ENCODE measurements at places on chromosomes 1 and 21. TPM values are rescaled to one million over a fixed set of nuclear protein-coding genes. Genes with fewer than 3 reads are reported as not detected.

EVI5 gene
- total RNA-seq: 24.7 TPM

NR5A2 gene
- total RNA-seq: not detected

CELA3B gene
- not detected for total RNA-seq

- peaks cover 2% of the 10 kb centered on the region for H3K36me3 ChIP-seq
- peaks cover 5% of the 10 kb centered on the region for H3K27me3 ChIP-seq
- peak overlapping the region; percentile 96 for H3K4me3 ChIP-seq
- H3K27ac ChIP-seq: peak overlapping the region; percentile 95
- peak; percentile 22 for DNase-seq
Observed at GRCh38 chr1:24745711-24746413, 615 bp downstream of the CLIC4 start.

DNA sequence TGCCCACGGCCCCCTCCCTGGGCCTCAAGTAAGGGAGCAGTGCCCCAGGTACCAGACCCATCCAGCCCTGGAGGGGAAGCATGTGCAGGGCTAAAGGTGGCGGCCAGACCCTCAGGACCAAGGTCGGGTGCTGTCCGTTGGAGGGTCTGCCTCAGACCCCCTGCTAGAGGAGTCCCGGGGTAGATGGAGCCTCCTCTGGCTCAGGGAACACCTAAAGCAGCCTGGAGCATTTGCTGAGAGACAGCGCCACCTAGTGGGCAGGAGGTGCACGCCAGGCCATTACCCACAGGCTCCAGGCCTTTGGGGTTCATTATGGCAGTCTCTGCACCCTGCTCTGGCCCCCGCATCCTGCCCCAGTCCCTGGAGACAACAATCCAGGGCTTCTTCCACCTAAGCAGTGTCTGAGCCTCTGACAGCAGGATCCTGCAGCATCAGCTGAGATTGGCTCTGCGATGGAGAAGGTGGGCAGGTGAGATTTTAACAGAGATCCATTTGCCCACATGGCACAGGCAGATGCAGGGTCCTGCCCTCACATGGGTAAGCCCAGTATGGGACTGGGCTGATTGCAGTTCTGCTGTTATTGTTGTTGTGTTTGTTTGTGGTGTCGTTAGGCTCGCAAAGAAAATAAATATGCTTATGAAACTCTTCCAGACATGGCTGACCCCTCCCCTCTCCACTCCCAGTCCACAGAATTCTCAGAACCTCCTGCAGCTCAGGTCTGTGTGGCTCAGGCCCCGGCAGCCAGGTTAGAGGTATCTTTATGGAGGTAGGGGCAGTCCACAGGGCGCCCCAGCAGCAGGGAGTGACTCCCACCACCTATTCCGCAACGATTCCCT is 42.4 kb downstream of the CTNNBIP1 start:
- H3K4me3 ChIP-seq: no peak overlapping the region
- peak; percentile 90 for DNase-seq
- no peak overlapping the region for H3K27ac ChIP-seq
- H3K27me3 ChIP-seq: no peaks in the 10 kb centered on the region
- no peaks in the 10 kb centered on the region for H3K36me3 ChIP-seq

GRCh38 chr1:201069636-201070035 is 42.6 kb downstream of the CACNA1S start:
- H3K4me1 ChIP-seq: peaks cover 20% of the 10 kb centered on the region
- DNase-seq: no peak
- H3K4me3 ChIP-seq: no peak overlapping the region
- no peak overlapping the region for H3K27ac ChIP-seq

DNA sequence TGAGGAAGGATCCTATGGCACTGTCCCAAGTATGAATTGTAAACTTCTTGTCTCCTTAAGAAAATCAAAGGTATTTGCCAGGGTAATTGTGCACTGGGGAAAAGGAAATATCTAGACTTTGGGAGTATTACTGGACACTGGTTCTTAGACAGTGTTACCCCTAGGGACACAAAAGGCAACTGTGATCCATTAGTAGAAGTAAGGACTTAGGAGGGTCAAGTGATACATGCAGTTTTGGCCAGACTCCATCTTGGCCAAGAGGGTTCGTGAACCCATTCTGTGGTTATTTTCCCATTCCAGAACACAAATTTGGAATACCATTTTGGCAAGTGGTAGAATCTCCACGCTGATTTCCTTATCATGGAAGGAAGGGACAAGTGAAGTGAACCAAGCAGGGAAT is 98.1 kb downstream of the TM2D1 start:
- H3K27me3 ChIP-seq: no peaks in the 10 kb centered on the region
- no peak overlapping the region for H3K27ac ChIP-seq
- no peaks in the 10 kb centered on the region for H3K4me1 ChIP-seq
- no peak for DNase-seq
- no peak overlapping the region for H3K4me3 ChIP-seq

DNA sequence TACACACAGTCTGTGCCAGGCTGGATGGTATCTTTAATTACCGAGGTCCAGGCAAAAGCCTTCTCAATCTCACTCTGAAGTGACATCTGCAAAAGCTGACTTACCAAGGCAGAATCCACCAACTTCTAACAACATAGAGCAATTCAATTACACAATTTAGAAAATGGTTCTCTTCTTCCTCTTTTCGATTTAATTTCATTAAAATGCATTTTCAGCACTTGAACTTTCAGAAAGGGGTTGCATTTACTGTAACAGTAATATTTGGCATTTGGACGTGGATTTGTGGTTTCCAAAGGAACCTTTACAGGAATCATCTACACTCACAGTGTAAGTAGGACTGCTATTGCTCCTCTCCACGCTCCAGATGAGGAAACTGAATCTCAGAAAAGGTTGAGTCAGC is 53.3 kb downstream of the ERO1B start:
- no peak for DNase-seq
- no peaks in the 10 kb centered on the region for H3K4me1 ChIP-seq
- no peaks in the 10 kb centered on the region for H3K27me3 ChIP-seq
- H3K27ac ChIP-seq: no peak overlapping the region
- H3K36me3 ChIP-seq: no peaks in the 10 kb centered on the region

DNA sequence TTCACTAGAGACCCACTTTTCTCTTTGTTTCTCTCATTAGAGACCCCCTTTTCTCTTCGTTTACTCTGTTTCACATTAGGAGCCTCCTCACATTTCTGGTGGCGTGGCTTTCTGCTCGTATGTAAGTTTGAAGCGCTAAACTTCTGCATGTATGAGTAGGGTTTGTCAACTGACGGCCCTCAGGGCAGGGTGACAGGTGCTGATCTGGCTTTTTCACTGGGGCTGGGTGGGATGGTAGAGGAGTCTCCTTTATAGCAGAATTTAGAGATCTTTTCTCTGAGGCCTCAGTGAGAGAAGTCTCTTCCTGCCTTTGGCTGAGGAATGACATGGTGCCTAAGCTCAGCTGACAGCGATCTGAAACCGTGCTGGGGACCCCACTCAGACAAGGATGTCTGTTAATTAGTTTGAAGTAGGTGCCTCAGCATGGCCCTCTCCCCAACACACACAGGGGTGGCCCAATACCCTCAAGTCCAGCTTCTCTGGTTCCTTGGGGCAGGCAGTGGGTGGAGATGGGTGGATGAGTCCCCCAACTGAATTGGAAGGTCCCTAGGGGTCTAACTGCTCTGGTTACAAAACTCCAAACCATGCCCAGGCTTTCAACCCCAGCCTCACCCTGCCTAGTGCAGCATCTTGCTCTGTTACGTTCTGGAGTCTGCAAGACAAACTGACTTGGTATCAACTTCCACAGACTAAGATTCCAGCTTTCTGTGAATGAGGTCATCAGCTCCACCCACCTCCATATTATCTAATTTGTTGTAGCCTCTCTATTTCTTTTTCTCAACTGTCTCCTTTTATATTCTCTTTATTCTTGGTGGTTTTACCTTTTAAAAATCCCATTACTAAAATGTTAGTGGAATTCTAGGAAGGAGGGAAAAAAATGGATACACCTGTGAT is 3.2 kb downstream of the SLC1A7 start:
- H3K27ac ChIP-seq: no peak overlapping the region
- H3K27me3 ChIP-seq: no peaks in the 10 kb centered on the region
- no peak for DNase-seq
- H3K4me3 ChIP-seq: no peak overlapping the region
- peaks cover 3% of the 10 kb centered on the region for H3K36me3 ChIP-seq

DNA sequence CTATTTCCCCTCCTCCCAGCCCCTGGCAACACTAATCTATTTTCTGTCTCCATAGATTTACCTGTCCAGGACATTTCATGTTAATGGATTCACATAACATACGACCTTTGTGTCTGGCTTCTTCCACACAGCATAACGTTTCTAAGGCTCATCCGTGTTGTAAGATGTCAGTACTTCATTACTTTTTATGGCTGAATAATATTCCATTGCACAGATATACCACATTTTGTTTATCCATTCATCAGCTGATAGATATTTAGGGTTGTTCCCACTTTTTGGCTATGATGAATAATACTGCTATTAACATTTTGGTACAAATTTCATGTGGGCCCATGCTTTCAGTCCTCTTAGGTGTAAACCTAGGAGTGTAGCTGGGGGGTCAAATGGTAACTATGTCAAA is 38.2 kb downstream of the GLIS1 start:
- H3K4me1 ChIP-seq: no peaks in the 10 kb centered on the region
- no peak for DNase-seq
- H3K27me3 ChIP-seq: peaks cover 18% of the 10 kb centered on the region
- no peaks in the 10 kb centered on the region for H3K36me3 ChIP-seq

DNA sequence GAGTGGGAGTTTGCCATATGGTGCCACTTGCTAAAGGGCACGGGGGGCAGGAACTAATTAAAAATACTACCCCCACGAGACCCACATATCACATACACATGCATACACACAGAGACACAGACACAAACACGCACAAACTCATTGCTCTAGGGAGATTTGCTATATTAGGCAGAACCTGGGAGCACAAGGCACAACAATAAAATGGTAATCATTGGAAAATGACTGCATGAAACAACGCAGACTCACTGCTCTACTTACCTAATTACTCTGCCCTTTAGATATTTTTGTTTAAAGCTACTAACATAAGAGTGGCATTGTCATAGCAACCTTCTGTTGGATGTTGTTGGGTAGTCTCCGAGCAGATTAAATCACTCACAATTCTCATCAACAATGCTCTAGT is 20.3 kb upstream of the RGS4 start:
- H3K27me3 ChIP-seq: no peaks in the 10 kb centered on the region
- no peak overlapping the region for H3K27ac ChIP-seq

DNA sequence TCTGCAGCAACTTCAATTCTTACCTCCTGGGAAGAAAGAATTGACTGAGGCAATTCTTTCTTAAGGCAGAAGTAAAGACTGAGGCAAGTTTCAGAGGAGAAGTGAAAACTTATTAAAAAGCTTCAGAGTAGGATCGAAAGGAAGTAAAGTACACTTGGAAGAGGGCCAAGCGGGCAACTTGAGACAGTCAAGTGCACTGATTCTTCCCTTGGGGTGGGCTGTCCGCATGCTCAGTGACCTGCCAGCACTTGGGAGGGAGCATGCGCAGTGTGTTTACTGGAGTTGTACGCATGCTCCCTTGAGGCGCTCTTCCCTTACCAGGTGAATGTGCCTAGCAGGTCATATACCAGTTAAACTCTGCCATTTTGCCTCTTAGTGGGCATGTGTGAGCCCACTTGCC is 55.3 kb upstream of the NBPF3 start:
- H3K4me1 ChIP-seq: no peaks in the 10 kb centered on the region
- peaks cover 8% of the 10 kb centered on the region for H3K36me3 ChIP-seq
- no peak overlapping the region for H3K4me3 ChIP-seq
- no peak for DNase-seq
- no peak overlapping the region for H3K27ac ChIP-seq

DNA sequence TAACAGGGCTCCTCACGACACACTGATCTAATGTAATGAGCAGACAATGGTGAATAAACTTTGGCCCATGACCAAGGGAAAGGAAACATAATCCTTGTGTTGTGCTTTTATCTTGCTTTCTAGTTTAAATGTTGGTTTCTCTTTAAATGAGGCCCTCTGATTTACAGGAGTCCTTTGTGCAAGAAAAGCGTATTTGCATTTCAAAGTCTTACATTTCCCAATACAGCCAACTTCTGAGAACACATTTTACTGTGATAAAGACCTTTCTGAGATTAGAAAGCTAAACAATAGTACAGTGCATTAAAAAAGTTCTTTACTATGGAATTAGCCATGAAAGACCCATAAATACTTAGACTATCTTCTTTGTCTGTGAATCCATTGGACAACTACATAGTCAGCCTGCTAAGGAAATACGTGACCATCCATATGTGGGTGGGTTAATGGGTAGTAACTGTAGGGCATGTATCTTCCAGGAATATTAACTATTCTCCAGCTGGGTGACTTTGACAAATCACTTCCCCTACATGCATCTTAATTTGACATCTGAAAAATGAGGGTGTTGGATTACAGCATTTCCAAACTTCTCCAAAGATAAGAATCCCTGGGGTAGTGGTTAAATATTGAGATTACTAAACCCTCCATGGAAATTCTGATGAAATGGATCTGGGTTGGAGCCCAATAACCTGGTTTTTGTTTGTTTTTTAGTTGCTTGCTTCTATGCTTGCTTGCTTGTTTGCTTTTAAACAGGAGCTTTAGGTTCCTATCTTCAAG is 50.3 kb upstream of the USP1 start:
- peak overlapping the region; percentile 31 for H3K27ac ChIP-seq
- H3K4me3 ChIP-seq: no peak overlapping the region
- no peaks in the 10 kb centered on the region for H3K27me3 ChIP-seq
- H3K4me1 ChIP-seq: peaks cover 37% of the 10 kb centered on the region

DNA sequence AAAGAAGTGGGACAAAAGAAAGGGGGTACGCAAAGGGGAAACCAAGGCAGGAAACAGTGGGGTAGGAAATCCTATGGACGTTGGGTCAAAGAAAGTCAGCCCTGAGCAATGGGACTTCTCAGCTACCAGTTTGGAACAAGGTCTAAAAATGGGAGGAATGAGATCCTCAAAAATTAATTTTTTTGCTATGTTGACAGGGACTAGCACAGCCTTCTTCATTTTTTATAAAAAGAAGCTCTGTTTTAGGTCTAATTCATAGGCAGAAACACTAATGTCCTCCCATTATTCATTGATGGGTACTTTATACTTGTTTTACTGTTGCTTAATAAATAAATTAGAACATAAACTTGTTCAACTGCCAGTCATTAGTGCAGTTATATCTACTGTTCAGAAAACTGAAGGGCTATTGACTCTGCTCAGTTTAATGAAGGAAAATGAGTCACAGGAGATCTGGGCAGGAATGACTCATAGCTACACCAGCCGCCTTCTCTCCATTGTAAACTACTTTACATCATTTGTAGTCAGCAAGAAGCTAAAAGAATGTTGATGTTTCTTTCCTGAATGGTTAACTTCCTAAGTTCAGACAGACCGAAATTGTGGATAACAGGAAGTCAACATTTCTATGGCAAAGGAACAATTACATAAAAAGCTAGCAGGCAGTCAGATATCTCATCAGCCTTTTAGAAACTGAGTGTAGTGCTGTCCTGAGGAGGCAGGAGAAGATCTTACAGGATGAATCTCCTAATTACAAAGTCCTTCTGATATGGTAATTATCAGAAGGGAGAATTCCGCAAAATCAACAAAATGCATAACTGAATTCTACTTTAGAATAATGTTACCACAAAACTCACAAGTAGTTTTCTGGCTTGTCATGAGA is 356.4 kb upstream of the PKN2 start:
- peak overlapping the region; percentile 54 for H3K27ac ChIP-seq

GRCh38 chr1:209850342-209850979 is 22.7 kb downstream of the UTP25 start:
- H3K36me3 ChIP-seq: no peaks in the 10 kb centered on the region
- DNase-seq: peak; percentile 34
- H3K27me3 ChIP-seq: no peaks in the 10 kb centered on the region
